ENCODE measurements at places on chromosomes 5 and 9.

- no peak for DNase-seq
Observed at GRCh38 chr5:89457411-89458331, 574.7 kb upstream of the MEF2C start.

DNA sequence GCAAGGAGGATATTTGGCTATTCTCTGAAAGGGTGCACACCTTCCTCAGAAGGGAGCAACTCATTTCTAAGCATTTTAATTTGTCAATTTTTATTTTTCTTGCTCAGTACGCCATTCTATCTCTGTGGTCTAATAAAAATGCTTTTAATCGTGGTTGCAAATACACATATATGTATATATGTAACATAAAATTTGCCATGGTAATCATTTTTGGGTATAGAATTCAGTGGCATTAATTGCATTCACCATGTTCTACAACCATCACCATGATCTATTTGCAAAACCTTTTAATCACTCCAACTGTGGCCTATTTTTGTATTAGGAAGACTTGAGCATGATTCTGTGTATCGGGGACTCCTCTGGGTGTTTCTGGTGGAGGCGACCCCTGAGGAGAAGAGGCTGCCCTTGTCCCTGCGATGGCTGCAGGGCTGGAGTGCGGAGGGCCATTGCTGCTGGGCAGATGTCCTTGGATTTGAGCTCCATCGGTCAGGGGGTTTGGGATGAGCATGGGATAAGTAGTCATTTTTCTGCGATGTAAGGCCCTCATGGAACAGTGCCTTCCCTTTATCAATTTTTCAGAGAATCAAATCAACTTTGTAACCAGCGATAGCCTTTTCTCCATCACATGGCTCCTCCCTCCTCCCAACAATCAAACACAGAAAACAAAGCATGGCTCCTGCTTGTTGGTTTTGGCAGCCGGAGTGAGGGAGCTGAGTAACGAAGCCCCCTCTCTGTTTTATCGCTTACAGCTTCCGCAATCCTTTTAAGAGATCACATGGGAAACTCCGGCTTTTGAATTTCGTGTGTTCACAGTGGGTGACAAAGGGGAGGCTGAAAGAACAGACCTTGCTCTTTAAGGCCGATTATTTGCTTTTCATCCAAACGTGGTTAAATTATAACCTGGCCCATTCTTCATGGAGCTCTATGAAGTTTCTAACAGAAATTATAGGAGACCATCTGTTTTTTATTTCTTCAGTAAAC lies 187.3 kb downstream of the TENT4A start:
- DNase-seq, result no peak

- no peak for DNase-seq
Observed at GRCh38 chr5:133287500-133287899, 235.7 kb downstream of the HSPA4 start.

DNA sequence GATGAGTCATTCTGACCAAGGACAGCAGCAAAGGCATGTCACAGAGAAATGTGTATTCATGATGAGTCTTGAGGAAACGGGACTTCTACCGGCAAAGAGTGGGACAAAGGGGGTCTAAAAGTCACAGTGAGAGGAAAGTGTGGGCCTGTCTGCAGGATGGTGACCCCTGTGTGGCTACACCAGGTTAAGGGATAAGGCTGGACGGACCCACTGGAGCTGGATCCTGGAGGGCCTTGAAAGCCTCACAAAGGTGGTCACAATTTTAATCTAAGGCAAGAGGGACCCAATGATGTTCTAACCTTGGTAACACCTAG lies 176.5 kb downstream of the CDK5RAP2 start:
- DNase-seq, result no peak

- no peak for DNase-seq
Observed at GRCh38 chr9:119924736-119925135, 555.5 kb upstream of the BRINP1 start.

Measured in esophagus squamous epithelium (tissue), 5 donors.